ENCODE measurements at places on chromosomes 2 and 18.

DNA sequence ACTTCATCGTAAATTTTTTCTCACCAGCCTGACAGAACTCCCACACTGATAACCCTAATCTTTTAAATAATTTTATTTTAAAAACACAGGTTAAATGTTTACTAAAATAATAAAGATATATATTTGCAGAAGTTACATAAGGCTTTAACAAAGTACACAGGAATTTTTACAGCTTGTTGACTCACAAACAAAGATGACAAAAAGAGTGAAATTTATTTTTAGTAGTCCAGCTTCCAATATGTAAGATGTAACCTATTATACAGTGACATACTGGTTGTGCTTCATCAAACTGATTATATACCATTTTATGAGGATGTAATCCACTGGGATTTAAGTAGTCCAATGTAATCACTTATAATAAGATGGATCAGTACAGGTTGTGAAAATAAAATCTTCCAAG, 348.9 kb upstream of the SLC39A10 start:
- no peak for DNase-seq

- peak; percentile 26 for DNase-seq
Observed at GRCh38 chr2:70851704-70852103, 16.1 kb upstream of the CD207 start.

DNA sequence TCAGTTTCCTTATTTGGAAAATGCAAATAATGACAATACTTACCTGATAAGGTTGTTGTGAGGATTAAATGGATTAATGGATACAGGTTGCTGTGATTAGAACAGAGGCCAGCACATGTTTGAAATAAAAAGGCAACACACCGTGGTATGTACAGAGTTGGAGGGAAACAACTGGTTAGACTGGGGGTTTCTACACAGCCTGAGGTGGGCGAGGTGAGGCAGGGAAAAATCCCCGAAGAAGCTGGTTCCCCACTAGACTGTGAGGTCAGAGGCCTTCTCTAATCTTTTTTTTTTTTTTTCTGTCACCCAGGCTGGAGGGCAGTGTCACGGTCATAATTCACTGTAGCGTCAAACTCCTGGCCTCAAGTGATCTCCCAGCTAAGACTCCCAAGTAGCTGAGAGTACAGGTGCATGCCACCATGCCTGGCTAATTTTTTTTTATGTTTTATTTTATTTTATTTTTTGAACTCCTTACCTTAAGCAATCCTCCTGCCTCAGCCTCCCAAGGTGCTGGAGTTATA, 1.2 kb upstream of the E2F6 start:
- DNase-seq, result no peak

- no peak for DNase-seq
Observed at GRCh38 chr2:15835991-15836688, 104.2 kb upstream of the MYCN start.

GRCh38 chr2:122808286-122808969, 1053.0 kb downstream of the TSN start:
- DNase-seq, result no peak

DNA sequence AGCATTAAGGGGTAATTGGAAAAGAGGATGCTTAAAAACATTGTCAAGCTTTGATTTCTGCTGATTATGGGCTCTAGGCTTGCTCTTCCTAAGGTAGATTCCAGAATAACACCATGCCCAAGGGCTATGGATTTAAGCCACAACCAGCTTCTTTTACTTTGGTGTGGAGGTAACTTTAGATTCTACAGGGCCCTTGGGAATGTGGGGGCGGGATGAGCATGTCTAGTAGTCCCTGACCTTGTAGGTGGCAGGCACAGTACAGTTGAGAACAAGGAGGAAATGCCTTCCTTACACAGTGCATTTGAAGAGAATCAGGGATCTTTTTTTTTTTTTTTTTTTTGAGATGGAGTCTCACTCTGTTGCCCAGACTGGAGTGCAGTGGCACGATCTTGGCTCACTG, 364.2 kb downstream of the NYAP2 start:
- DNase-seq, result no peak

- no peak for DNase-seq
Observed at GRCh38 chr18:34875150-34875549, 165.1 kb downstream of the DTNA start.
